ENCODE measurements at places on chromosomes 2 and 18. TPM values are rescaled to one million over a fixed set of nuclear protein-coding genes. Genes with fewer than 3 reads are reported as not detected.

Gene NTSR2
- not detected for polyA plus RNA-seq

Gene SEPTIN10
- polyA plus RNA-seq = 20.8 TPM

DNA sequence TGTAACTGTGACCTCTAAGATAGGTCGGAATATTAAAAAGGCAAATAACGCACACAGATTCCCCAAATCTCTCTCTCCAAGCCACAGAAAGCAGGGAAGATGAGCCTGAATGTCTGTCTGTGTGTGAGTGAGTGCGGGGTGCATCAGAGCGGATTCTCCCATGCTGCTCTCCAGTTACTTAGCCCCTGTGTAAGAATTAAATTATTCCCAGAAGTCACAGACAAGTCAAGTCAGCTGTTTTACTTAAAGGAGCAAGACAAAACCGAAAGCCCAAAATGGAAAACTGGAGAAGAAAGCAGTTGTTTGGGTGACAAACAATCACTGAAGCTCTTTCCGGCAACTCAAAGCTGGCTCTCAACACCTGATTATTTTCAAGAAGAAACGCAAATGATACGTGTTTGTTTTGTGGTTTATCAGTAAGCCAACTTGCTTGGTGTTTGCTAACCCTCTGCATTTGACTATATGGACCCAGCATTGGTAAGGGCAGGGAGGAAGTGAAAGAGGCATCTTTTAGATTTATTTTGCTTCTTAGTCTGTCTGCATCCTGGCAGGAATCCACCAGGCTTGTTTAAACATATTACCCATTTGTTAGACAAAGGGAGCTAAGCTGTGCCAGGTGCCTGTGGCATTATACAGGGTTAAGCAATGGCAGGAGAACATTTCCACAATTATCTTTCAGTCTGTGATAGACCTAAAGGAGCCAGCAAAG is 121.5 kb upstream of the CREB1 start:
- DNase-seq = no peak
- no peaks in the 10 kb centered on the region for H3K36me3 ChIP-seq
- H3K27me3 ChIP-seq = no peaks in the 10 kb centered on the region
- no peaks in the 10 kb centered on the region for H3K4me1 ChIP-seq

- no peak overlapping the region for H3K27ac ChIP-seq
- no peaks in the 10 kb centered on the region for H3K36me3 ChIP-seq
- H3K4me3 ChIP-seq = no peak overlapping the region
- no peaks in the 10 kb centered on the region for H3K27me3 ChIP-seq
- no peaks in the 10 kb centered on the region for H3K4me1 ChIP-seq
These were observed 494.5 kb upstream of the MAP2 start for GRCh38 chr2:208929139-208929864.

GRCh38 chr18:55286257-55286825 is 301.7 kb downstream of the TCF4 start:
- no peak for DNase-seq
- no peak overlapping the region for H3K4me3 ChIP-seq
- no peak overlapping the region for H3K27ac ChIP-seq
